ENCODE measurements at places on chromosomes 2 and 18.

GRCh38 chr2:53182601-53183000, 585.0 kb upstream of the CHAC2 start:
- no peak for DNase-seq

GRCh38 chr2:74146929-74147726, 584 bp downstream of the BOLA3 start:
- DNase-seq = no peak

DNA sequence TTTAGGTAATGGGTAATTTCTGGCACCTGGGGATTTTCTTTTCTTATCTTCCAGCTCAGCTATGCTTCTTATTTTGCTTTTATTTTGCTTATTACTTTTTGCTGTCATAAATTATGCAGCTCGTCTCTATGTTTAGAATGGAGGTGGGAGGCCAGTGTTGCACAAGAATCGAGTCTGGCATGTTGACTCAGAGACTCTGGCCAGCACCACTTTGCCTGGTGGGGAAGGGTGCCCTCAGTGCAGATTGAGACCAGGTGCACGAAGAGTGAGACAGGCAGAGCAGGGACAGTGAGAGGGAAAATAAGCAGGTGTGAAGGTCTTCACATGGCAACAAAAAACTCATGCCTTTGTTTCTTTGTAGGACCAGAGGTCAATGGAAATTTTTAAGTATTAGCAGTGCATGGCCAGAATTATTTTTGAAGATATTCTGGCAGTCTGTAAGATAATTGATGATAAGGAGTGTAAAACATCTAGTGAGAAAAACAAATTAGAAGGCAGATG, 59.2 kb upstream of the SLC5A7 start:
- DNase-seq = no peak

- no peak for DNase-seq
These were observed 88.0 kb downstream of the COMMD1 start for GRCh38 chr2:61993422-61994024.

DNA sequence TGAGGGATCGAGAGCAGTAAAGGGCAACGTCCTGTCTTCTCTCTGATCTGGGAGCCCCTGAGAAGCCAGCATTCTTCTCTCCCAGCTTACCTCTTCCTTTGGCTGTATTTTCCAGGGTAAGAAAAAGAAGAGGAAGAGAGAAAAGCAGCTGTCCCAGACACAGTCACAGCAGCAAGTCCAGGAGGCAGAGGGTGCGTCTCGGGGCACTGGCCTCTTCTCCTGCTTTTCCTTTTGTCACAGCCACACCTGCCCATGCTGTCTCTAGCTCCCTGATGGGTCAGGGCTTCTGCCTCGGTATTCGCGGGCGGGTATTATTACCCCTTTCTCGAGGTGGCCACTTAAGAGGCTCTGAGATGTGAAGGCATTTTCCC, 20.3 kb downstream of the TGOLN2 start:
- no peak for DNase-seq

- DNase-seq = no peak
These were observed 1.5 kb downstream of the SPOPL start for GRCh38 chr2:138503087-138503442.

DNA sequence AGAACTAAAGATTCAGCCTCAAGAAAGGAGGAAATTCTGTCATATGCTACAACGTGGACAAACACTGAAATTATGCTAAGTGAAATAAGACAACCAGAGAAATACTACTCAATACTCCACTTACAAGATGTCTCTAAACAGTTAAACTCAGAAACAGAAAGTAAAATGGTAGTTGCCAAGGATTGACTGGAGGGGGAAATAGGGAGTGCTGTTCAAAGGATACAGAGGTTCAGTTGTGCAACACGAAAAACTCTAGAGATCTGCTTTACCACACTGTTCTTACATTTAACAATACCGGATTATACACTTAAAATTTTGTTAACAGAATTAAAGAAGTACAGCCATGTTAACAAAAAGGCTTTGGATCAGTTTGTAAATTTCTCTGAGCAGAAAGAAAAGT, 39.8 kb upstream of the C2orf15 start:
- no peak for DNase-seq

DNA sequence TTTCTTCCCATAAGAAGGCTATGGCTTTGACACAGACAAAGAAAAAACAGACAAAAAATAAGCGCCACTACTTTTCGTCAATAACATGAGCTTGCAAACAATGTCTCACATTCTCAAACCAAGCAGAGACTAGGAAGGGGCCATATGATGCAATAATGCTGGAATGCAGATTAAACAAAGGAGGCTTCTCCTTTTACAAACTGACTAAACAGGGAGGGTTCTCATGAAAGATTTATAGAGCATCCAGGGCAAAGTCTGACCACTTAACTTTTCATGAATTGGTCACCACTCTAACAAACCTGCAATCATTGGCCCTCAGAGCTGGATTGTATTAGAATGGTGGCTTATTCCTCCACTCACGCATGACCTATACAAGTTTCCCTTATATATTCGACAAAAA, 663.3 kb upstream of the CHAC2 start:
- no peak for DNase-seq

GRCh38 chr2:170500770-170501169, 214.4 kb upstream of the SP5 start:
- DNase-seq = no peak

GRCh38 chr18:62165583-62165982, 21.3 kb downstream of the PIGN start:
- no peak for DNase-seq

DNA sequence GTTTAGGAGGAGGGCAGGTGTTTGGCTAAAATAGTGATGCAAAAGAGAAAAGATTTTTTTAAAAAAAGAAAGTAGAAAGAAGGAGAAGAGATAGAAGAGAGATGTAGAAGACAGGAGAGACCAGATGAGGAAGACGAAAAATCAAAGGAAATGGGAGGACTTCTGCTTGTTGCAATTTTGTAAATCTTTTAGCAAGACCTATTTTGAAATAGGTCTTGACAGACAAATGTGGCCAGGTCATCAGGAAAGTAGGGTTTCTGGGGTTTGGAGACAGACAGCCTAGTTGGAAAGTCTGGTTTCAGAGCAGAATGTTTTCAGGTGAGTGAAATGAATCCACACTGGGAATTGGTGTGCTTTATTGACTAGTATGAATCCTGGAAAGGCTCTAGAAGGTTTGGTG, 104.5 kb upstream of the CAVIN2 start:
- DNase-seq = no peak

- DNase-seq = no peak
These were observed 68.6 kb downstream of the EXOC6B start for GRCh38 chr2:72757177-72757775.

GRCh38 chr2:3143602-3144001, 234.0 kb downstream of the EIPR1 start:
- no peak for DNase-seq

GRCh38 chr2:137980459-137980858, 16.2 kb downstream of the HNMT start:
- no peak for DNase-seq

DNA sequence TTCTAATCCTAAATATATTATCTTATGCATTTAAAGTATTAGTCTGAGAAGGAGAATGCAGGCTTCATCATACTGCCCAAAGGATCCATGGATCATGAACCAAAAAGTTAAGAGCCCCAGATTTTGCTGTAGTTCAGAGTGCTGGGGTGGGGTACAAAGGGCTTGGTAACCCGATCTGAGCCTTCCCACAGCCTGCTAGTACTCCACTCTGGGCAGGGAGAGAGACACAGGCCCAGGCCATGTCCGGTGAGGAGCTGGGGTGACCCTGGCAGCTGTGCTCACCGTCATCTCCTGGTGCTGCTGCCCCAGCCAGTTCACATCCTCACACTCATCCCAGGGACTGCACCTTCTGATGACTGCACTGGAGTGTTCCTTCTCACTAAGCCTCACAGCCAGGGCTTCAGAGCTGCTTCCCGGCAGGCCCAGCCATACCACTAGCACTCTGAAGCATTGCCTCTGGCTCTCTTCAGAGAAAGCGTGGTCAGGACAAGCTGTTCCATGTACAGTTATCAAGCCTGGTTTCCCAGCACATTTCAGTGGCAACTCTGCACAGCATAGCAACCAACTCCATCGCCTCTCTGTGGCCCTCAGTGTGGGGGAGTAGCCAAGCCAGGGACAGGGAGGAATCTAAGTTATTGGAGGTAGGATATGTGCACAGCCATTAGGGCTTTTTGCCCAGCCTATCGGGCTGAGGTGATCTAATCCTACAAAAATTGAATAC, 189.0 kb upstream of the CTAGE1 start:
- DNase-seq = no peak

GRCh38 chr2:60906395-60906794, 25.0 kb downstream of the REL start:
- no peak for DNase-seq

- no peak for DNase-seq
These were observed 80.2 kb upstream of the COL3A1 start for GRCh38 chr2:188893972-188894371.

GRCh38 chr2:237214030-237214675, 128.5 kb downstream of the COPS8 start:
- DNase-seq = no peak

DNA sequence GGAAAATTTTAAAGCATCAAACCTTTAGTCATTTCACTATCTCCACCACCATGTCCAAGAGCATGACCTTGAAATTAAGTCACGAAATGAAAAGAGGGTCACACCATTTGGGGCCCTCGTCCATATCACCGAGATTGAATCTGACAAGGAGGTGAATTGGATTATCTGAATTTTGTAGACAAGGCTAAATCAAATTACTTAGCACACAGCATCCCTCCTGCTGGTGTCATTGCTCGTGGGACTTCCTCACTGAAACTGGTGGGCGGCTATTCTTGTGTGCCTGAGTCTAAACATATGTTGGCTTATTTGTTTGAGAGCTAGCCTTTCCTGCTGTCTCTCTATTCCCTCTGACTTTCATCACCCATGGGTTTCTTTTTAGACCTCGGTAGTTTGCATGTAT, 64.6 kb upstream of the CNGA3 start:
- no peak for DNase-seq

DNA sequence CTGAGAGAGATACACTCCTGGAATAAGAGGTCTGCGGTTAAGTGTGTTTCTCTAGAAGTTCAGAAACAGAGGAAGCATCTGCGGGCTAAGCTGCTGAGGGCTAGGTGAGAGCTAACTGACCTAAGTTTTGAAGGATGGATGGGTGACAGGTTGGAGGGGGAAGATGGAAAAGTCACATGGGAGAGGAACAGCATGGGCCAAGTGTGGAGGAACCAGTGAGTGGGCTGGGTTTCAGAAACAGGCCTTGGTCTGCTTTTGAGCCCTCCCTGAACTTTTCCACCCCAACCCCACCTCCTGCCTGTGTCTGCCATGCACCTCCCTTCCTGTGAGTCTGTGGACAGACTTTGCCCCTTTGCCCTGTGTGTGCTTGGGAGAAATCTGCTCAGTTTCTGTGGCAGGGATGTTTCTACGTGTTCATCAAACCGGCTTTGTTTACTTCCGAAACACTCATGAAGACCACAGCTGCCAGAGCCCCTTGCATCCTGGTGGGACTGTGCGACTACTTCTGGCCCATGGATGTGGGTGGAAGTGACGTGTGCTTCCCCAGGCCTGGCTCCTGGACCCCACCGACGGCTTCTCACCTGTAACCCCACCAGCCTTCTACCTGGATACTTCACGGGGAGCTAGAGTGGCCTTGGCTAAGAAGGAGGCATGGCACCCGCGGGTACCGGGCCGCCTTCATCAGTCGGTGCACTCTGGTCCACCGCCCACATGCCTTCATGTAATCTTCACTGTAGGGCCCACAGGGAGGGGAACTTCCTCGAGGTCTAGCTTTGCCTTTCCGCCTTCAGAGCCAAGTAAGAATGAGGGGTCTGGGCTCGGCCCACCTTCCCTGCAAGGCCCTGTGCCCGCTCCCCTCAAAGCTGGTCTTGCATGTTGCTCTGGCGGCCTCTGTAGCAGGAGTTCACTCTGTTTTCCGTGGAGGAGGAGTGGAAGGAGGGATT, 1.4 kb upstream of the HPCAL1 start:
- DNase-seq = peak; percentile 29

- no peak for DNase-seq
These were observed 109.7 kb downstream of the CTNNA2 start for GRCh38 chr2:79622508-79622907.

- DNase-seq = no peak
These were observed 194.7 kb upstream of the PXDN start for GRCh38 chr2:1938986-1939385.

DNA sequence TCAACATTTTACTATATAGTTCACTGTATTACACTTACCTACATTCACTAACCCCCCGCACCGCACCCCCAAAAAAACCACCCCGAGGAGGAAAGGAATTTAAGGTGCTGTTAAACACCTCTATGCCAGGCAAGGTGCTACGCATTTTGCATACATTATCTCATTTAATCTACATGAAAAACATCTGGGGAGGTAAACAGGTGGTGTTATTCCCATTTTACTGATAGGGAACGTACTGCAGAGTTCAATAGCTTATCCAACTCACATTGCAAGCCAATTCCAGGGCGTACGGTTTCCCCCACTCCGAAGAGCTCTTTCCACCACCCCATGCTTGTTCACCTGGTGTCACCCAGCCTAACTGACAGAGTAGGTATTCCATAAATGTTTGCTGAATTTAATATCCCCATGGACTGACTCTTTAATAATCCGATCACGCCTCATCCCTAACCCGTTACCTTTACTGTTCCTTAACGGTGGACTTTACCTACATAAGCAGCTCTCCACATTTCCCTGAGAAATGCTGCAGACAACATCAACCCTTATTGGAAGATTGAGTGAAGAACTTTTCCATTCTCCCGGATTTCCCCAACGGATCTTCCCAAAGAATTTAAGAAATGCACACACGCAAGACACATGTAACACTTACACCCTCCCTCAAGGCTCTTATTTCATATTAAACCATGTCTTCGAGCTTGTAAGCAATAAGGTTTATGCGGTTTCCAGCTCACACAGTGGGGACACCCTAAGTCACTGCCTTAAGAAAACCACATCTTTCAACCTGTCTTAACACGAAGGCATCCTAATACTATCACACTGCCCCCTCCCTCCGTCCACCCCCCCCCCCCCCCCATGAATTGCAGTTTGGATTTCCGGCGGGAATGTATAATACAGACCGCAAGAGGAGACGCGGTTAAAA, 1.2 kb downstream of the RAPH1 start:
- no peak for DNase-seq

- DNase-seq = no peak
These were observed 105.8 kb downstream of the RAB3GAP1 start for GRCh38 chr2:135157856-135158255.

Data from activated naive CD4-positive, alpha-beta T cell treated with anti-CD3 and anti-CD28 coated beads, Interleukin-2, amount 50 U/mL, for 16 hours (primary cell).